ENCODE measurements at places on chromosomes 5 and 9.

- no peak for DNase-seq
These were observed 152.7 kb upstream of the ADRA1B start for GRCh38 chr5:159763562-159763961.

DNA sequence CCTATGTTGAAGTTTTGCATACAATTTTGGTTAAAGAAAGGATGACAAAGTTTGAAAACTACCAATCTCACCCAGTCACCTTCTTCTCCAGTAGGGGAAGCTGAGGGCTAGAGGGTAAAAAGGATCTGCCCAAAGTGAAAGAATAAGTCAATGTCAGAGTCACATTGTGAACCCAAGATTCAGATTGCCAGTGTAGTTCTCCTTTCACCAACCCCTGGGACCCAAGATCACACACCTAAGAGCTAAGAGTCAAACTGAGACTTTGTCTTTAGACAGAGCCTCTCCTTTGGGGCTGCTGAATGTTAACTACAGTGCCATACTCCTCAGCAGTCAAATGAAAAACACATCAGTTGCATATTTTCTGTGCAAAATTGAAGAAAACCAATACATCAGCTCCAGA, 210.6 kb downstream of the ATP10B start:
- DNase-seq: no peak

GRCh38 chr9:81519816-81520495, 169.4 kb downstream of the TLE1 start:
- DNase-seq: no peak

DNA sequence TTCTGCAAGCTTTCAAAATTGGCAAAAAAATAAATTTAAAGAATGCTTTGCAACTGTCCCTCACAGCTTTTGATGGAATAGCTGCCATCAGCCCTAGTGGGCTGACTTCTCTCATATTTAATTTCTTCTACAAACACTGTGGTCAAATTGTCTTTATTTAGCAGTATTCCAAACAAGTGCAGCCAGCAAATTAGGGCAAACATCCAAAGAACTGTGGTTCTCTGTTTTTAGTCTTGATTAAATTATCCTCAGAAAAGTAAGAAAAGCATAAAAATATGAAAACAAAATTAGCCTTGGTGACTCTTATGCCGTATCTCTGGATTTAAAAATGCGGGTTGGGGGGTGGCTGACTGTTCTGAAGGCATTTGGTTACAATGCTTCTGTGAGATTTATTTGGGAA, 95.8 kb upstream of the RETREG1 start:
- DNase-seq: no peak

DNA sequence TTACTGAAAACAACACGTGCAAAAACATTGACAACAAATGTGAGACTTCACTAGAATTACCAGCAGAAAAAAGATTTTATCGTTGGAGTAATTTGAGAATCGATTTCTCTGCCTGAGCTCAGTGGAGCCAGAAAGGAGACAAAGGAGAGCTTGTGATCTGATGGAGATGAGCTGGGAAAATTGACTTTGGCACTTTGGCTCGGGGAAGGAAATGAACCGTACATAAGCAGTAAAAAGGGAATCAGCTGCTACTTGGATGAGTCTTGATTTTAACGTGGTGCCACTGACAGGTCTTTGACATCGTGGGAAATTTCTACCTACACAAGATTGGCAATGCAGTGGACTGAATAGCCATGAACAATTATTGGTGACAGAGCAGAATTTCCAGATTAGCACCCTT, 244.7 kb upstream of the RPS23 start:
- no peak for DNase-seq

GRCh38 chr5:170541146-170541769, 37.4 kb downstream of the KCNIP1 start:
- no peak for DNase-seq

All from caudate nucleus (tissue), 63 donors.